ENCODE measurements at places on chromosomes 6 and 20. TPM values are rescaled to one million over a fixed set of nuclear protein-coding genes. Genes with fewer than 3 reads are reported as not detected.

GRCh38 chr6:111338843-111339242, 144.2 kb downstream of the REV3L start:
- 0 out of 2 replicates have a peak, but pooled peaks cover 5% of the 10 kb centered on the region for H3K4me1 ChIP-seq
- H3K27me3 ChIP-seq, result no peaks in the 10 kb centered on the region
- H3K27ac ChIP-seq, result no peak overlapping the region
- no peaks in the 10 kb centered on the region for H3K36me3 ChIP-seq
- DNase-seq, result no peak

GRCh38 chr6:54291738-54292137, 16.5 kb upstream of the TINAG start:
- no peak for DNase-seq
- H3K4me1 ChIP-seq, result no peaks in the 10 kb centered on the region
- H3K36me3 ChIP-seq, result no peaks in the 10 kb centered on the region
- no peak overlapping the region for H3K4me3 ChIP-seq

GRCh38 chr6:34360556-34360955, 31.9 kb downstream of the NUDT3 start:
- H3K4me3 ChIP-seq, result no peak overlapping the region
- no peaks in the 10 kb centered on the region for H3K36me3 ChIP-seq
- no peaks in the 10 kb centered on the region for H3K27me3 ChIP-seq
- no peak for DNase-seq

DNA sequence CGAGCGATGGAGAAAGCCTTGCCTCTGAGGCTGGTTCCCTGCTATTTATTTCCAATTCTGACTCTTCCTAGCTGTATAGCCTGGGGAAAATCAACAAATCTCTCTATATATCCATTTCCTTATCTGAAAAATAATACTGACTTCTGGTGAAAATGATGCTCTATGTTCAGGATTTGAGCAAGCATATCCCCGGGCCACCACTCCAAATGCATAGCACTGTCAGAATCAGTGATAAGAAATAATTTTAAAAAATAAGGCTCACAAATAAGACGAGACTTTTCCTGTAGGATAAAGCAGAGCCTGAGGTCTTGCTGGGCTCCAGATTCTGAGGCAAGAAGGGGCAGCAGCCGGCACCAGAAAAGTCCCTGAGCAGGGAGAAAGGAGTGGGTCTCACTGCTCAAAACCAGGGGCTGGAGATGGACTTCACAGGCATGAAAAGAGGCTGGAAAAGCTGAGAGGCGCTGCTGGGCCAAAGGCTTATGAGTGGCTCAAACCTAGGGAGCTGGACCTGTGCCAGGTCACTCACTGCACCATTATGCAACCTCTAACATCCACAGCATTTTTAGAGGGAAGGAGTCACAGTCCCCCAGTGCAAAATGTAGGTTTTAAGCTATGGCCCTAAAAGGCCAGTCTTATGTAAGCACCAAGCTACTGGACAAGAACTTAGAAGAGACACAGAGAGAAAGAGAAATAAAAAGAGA, 48.1 kb upstream of the SLC17A4 start:
- H3K36me3 ChIP-seq, result no peaks in the 10 kb centered on the region
- no peak overlapping the region for H3K27ac ChIP-seq
- DNase-seq, result no peak
- H3K27me3 ChIP-seq, result no peaks in the 10 kb centered on the region
- no peak overlapping the region for H3K4me3 ChIP-seq

PPP1R3G gene
- total RNA-seq, result 0.24 TPM

DNA sequence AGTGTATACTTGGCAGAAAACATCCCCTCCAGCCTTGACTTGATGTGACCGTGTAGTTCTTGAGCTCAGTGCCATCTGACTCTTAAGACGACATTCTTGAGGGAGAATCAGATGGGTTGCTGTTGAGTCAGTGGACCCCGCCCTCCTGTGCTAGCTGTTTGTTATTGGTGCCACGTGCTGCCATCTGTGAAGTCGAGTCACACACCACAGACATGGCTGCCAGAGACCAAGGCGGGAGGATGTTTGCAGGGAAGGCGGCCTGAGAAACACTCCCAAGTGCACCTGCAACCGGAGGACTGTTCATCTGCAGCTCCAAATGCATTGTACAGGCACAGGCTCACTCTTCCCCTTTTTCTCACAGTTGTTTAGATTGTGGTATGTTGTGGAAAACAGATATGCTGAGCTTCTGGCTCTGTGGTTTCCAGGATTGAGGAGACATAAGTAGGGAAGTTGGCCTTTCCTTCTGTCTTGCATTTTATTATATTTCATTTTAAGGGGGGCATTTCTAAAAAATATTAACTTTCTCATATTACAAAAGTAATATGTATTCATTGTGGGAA, 345.3 kb upstream of the ZFP64 start:
- H3K4me3 ChIP-seq, result no peak overlapping the region
- H3K27me3 ChIP-seq, result no peaks in the 10 kb centered on the region
- H3K4me1 ChIP-seq, result peaks cover 7% of the 10 kb centered on the region
- no peak for DNase-seq

OR12D3 gene
- not detected for total RNA-seq

DNA sequence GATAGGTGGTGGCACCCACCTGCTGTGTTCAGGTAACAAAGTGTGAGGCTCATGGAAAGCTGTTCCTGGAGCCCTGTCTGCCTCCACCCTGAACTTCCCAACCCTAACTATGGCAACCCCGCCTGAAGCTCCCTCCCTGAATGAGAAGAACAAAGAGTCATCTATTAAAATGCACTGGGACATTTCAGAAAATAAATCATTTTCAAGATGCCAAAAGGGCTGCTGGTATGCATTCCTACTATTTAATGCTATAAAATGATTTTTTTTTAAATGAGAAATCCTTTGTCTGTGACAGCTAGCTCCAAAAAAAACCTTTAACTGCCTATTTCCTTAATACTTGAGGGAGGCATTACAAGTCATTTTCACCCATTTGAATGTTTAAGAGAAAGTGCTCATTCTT, 84.3 kb upstream of the MRPS10 start:
- H3K27ac ChIP-seq, result no peak overlapping the region
- DNase-seq, result no peak
- H3K27me3 ChIP-seq, result no peaks in the 10 kb centered on the region
- H3K4me3 ChIP-seq, result no peak overlapping the region
- peaks cover 2% of the 10 kb centered on the region for H3K36me3 ChIP-seq
- H3K4me1 ChIP-seq, result peaks cover 33% of the 10 kb centered on the region

PHACTR1 gene
- total RNA-seq, result 11.7 TPM

DNA sequence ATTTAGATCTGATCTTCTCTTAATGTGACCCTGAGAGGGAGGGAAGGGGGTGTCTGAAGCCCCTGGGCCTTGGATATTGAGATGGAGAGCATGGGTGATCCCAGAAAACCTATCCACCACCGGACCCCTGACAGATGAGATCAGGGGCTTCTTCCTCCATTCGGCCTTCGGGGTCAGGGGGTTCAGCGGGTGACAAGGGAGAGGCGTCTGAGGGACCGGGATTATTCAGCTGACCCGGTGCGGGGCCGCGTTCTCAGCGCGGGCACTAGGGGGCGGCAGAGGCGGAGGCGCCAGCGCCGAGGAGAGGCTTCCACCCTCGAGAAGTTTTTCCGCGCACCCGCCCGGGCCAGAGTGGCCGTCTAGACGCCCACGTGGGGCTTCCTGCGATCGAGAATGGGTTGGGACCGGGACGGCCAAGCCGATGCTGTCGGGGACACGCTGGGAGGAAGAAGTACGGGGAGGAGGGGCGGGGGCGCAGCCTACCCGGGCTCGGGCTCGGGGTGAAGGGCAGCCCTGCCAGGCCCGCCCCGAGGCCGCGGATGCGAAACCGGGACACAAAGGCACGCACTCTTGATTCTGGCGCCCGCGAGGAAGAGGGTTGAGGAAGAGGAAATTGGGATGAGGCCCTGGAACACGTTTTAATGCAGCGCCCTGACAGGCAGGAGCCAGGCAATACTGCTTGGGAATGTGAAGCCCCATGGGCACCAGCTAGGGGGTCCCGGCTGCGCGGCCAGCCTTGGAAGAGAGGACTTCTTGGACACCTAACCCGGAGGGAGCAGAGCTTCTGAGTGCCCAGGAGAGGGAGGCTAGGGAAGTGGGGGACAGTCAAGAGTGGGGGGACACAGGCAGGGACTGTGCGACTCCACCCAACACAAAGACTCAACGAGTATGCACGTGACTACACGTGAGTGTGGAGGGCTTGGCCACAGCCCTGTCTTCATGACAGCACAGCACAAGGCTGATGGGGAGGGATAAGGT, 30.6 kb downstream of the COL11A2 start:
- peak; percentile 79 for DNase-seq
- H3K4me1 ChIP-seq, result peaks cover 12% of the 10 kb centered on the region
- no peak overlapping the region for H3K27ac ChIP-seq
- no peaks in the 10 kb centered on the region for H3K36me3 ChIP-seq
- H3K27me3 ChIP-seq, result peaks cover 15% of the 10 kb centered on the region
- H3K4me3 ChIP-seq, result peak overlapping the region; percentile 75

DNA sequence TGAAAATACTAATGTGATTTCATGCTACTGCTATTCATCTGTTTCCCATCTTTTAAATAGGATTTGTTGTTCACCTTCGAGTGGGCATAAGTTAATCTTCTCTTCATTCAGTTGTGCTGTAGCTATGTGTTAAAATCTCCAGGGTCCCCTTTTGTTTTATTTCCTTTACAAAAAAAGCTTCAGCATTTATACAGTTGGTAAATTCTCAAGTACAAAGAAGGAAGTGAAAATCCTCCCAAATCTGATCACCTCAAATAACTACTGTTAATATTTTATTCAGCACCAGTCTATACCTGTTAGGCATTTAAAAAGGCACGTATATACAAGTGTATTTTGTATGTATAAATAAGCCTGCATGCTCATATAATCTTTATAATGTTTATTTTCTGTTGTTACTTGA, 251.2 kb downstream of the TMEM242 start:
- no peak overlapping the region for H3K27ac ChIP-seq
- H3K27me3 ChIP-seq, result no peaks in the 10 kb centered on the region
- H3K36me3 ChIP-seq, result no peaks in the 10 kb centered on the region
- no peak for DNase-seq
- no peak overlapping the region for H3K4me3 ChIP-seq
- peaks cover 36% of the 10 kb centered on the region for H3K4me1 ChIP-seq

DNA sequence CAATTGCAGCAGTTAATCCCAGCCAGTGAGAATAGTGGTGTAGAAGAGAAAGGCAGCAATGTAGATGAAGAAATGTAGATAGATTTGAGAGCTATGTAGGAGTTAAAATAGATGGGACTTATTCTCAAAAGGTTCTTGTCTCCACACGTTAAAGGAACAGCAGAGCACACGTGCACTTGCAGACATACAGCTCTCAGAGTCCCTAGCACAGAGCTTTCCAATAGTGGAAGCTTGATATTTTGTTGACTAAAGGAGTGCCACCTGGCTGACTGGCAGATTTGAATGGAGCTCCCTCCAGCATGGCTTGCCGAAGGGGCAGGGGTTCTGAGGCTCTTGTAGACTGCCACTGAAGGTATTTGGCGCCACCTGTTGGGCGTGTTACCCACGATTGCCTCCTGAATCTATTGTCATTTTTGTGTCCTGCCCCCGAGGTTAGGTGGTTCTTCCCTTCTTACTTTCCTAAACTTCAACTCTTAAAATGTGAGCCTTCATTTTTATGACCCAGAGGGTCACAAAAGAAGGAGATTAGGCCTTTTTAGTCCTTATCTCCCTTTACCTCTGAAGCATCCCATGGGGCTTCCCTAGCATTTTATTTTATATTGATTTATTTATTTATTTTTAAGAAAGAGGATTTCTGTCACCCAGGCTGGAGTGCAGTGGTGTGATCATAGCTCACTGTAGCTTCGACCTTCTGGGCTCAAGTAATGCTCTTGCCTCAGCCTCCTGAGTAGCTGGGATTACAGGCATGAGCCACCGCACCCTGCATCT, 16.4 kb downstream of the BRD2 start:
- H3K4me3 ChIP-seq, result no peak overlapping the region
- peak; percentile 97 for DNase-seq
- H3K27me3 ChIP-seq, result no peaks in the 10 kb centered on the region
- H3K27ac ChIP-seq, result 0 out of 2 replicates have a peak overlapping the region, but pooled peaks have one; percentile 76
- peaks cover 12% of the 10 kb centered on the region for H3K36me3 ChIP-seq
- H3K4me1 ChIP-seq, result peaks cover 4% of the 10 kb centered on the region

- no peak overlapping the region for H3K27ac ChIP-seq
- DNase-seq, result no peak
- H3K27me3 ChIP-seq, result no peaks in the 10 kb centered on the region
- no peaks in the 10 kb centered on the region for H3K4me1 ChIP-seq
Measured at GRCh38 chr6:168338777-168339176, 19.2 kb upstream of the DACT2 start.

CCN2 gene
- total RNA-seq, result 177 TPM

DNA sequence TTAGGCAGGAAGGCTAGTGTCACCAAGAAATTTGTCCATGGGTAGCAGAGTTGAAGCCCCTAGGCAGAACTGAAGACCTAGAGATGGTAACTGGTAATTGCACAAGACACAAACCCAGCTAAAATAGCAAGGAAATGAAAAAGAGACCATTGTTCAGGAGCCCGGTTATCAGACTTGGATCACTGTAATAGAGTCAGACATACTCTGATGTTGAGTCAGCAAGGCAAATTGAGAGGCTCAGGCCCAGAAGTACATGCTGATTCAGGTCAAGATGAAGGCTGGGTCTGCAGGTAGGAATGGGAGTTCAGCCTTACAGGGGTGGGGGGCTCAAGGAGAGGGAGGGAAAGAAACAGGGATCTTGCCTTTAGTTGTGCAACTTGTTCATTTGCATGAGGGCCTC, 6.5 kb upstream of the TMEM242 start:
- no peak overlapping the region for H3K27ac ChIP-seq
- H3K36me3 ChIP-seq, result no peaks in the 10 kb centered on the region
- H3K27me3 ChIP-seq, result no peaks in the 10 kb centered on the region
- H3K4me1 ChIP-seq, result no peaks in the 10 kb centered on the region
- DNase-seq, result no peak

Measured in GM23338 (cell line).